Muscle of leg (tissue), 16 donors: ENCODE measurements at places on chromosomes 2 and 18.

GRCh38 chr2:190678444-190679162 lies 29.7 kb downstream of the NAB1 start:
- DNase-seq = peak; percentile 43

- DNase-seq = peak; percentile 86
These were observed 105.0 kb downstream of the COL6A3 start for GRCh38 chr2:237309011-237309410.

DNA sequence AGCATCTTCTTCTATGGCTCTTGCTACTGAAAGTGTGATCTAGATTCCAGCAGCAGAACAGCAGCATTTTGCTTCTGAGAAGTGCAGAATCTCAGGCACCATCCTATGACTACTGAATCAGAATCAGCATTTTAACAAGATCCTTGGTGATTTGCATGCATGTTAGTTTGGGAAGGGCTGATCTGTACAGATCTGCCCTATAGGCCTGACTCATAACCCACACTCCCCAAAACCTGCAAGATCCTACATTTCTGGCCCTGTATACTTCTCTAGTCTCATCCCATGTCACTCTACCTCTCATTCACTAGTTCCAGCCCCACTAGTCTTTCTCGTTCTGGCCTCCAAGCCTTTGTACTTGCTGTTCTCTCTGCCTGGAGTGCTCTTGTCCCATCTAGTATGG lies 15.7 kb upstream of the DARS1 start:
- DNase-seq = no peak

DNA sequence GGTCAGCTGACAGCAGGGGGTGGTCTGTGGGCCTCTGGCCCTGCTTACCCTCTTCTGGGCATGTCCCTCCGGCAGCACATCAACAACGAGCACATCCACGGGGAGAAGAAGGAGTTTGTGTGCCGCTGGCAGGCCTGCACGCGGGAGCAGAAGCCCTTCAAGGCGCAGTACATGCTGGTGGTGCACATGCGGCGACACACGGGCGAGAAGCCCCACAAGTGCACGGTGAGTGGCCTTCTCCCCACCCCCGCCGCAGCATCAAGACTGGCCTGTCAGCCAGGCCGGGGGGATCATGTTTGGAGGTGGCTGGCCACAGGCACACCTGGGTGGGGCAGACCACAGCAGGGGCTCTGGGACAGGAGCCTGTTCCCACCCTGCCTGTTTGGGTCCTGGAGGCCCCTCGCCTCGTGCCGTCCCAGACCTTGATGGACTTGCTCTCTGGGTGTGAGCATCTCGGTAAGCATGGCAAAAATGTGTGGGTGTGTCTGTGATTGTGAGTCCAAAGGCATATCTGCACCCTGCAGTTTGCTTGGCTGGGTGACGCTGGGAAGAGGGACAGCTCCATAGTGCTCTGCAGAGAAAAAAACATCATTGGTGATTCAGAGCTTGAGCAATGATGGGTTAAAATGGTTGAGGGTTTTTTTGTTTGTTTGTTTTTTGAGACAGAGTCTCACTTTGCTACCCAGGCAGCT lies 242.8 kb downstream of the GLI2 start:
- DNase-seq = no peak

GRCh38 chr2:64462171-64462570 lies 8.2 kb downstream of the LGALSL start:
- DNase-seq = no peak

- DNase-seq = no peak
These were observed 135.9 kb upstream of the ID2 start for GRCh38 chr2:8545695-8546611.

DNA sequence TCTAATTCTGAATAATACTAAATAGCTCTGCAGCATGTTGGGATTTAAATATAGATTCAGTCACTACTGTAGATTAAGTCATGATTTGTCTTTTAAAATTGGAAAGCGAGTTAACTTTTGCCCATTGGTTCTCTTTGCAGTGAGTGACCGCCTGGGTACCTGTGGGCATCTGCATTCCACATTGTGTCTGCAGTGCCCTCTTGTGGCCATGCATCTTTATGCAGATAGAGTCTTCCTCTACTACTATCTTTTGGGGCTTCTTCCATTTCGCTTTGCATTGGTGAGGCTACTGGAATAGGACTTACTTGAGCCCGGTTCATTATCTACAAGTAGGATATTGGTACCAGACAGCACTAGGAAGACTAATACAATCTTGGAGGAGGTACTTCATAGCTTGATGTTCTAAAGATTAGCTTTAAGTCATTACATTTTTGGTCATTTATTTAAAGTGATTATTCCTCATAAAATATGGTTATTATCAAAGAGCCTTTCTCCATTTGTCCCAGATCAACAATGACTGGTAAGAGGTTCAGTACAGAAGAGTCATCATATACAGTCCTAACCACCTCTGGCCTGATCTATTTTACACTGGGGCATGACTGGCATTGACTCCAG lies 203.0 kb downstream of the SOCS6 start:
- DNase-seq = peak; percentile 16

GRCh38 chr18:5197032-5197434 lies at the start of gene AKAIN1:
AKAIN1 (minus strand) TSS chr18:5197257; CDS start chr18:5197053, 204 bp downstream.
- DNase-seq = peak; percentile 64

DNA sequence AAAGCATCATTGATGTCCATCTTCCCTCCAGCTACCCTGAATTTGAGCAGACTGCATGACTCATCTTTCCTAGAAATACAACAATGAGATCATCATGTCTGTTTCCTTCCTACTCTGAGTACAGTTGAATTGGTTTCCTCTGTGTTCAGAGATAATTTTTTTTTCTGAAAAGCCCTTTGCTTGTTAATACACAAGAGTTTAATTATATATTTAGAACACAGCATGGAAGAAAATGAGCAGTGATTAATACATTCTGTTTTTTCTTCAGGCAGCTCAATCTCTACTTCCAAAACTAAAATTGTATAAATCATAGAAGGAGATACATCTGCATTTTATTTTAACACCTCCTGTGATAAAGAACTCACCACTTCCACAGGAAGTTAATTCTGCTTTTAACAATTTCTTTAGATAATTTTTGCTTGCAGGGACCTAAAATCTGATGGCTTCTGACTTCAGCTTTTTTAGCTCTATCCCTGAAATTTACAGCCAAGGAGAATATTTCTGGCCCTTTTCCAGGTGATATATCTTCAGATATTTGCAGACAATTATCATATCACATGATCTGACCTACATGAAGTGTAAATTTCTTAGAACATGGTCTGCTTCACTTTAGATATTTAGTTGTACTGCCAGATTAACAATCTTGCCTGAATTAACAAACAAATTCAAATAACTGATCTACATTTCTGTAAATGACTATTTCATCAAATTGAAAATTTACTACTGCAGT lies 249.0 kb downstream of the TRIB2 start:
- DNase-seq = peak; percentile 89

DNA sequence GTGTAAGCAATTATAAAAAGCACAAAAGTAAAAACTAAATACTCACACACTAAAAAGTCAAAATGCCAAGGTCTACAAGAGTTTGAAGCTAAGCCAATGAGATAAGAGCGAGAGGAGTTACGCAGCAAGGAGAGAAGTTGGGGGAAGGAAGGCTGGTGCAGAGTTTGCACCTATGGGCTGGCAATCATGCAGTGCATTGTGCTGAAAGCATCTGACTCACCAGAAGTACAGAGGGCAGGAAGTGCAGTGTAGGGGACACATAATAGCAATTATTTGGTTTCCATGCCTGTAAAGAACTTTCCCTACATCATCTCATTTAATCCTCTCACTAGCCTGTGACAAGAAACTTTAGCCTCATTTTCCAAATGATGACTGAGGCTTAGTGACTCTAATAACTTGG lies 142.7 kb upstream of the KYNU start:
- no peak for DNase-seq

- DNase-seq = no peak
These were observed 723 bp upstream of the SLC30A3 start for GRCh38 chr2:27263287-27264252.

DNA sequence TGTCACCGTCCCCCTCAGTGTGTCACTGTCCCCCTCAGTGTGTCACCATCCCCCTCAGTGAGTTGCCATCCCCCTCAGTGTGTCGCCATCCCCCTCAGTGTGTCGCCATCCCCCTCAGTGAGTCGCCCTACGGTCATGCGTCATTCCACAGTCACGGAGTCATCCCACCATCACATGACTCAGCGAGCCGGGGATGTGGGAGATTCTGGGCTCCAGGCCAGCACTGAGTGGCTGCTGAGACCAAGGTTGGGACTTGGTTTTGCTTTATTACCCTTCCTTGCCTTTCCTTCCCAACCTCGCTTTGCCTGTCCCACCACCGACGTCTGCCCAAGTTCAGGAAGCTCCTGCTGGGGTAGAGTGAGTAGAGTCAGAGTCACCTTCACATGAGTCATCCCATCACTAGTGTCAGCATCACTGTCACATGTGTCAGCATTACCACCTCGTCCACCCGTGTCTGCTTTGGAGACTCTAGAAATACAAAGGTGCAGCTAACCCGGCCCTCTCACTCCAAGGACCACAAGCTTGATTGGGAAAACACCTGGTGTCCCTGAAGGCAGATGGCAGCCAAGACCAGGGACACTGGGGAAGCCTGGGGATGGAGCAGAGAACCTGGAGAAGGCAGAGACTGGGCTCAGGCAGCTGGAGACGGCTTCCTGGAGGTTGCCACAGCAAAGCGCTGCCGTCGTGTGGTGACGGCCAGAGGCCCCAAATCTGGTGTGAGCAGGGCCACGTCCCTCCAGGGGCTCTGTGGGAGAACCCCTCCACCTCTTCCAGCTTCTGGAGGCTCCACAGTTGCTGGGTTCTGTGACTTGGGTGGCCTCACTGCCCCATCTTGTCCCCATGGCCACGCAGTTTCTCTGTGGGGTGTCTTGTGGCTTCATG lies 485.2 kb upstream of the SALL3 start:
- no peak for DNase-seq

- DNase-seq = no peak
These were observed 2.3 kb downstream of the HOXD8 start for GRCh38 chr2:176131848-176132158.

DNA sequence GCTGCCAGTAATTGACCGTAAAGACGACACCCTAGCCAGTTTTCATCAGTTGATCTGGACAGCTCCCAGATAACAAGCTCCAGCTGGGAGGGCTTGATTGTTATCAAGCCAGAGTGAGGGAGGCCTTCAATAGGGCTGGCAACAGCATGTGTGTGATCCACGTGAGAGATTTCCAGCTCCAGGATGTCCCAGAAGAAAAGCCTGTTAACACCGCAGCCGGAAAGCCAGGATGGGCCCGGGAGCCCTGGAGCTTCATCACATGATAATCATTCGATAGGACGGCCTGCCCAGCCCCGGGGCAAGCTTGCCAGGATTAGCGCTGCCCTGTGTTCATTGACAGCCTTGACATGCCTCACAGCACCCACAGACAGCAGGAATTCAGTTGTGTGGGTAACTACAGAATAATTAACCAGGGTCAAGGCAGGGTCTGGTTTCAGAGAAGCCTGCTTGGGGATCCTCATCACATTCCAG lies 182.5 kb downstream of the C1D start:
- DNase-seq = peak; percentile 26

DNA sequence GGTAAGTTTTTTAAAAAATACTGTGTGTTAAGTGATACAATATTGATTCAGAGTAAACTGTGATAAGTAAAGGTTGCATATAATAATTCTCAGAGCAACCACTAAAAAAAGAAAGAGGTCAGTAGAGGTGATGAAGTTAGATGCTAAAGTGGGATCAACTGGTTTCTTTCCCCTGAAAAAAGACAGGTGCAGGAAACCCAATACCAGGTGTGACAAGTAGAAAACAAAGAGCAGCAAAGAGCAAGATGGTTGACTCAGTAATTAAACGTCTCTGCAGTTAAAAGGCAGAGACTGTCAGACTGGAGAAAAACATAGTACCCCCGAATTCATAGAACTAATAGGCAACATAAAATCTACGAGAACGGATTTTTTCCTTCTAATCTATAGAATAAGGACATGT lies 128.3 kb downstream of the ATP9B start:
- no peak for DNase-seq

GRCh38 chr18:12003894-12004293 lies 22.6 kb downstream of the IMPA2 start:
- DNase-seq = no peak

- DNase-seq = no peak
These were observed 593.3 kb upstream of the SYT4 start for GRCh38 chr18:43870626-43871025.

DNA sequence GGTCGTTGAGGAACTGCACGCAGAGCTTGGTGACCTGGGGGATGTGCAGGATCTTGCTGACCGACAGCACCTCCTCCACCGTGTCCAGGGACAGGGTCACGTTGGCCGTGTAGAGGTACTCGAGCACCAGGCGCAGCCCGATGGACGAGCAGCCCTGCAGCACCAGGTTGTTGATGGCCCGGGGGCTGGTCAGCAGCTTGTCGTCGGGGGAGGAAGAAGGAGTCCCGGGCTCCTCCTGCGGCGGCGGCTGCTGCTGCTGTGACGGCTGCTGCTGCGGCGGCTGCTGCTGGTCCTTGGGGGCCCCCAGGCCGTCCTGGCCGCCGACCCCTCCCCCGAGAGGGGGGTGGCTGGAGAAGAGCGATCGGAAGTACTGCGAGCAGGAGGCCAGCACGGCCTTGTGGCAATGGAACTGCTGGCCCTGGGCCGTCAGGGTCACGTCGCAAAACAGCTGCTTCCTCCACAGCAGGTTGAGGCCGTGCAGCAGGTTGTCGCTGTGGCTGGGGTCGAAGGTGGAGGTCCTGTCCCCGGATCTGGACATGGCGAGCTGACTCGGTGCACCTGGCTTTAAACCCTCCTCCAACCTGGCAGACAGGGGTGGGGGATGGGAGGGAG lies 2.7 kb downstream of the KLHL14 start:
- DNase-seq = no peak

DNA sequence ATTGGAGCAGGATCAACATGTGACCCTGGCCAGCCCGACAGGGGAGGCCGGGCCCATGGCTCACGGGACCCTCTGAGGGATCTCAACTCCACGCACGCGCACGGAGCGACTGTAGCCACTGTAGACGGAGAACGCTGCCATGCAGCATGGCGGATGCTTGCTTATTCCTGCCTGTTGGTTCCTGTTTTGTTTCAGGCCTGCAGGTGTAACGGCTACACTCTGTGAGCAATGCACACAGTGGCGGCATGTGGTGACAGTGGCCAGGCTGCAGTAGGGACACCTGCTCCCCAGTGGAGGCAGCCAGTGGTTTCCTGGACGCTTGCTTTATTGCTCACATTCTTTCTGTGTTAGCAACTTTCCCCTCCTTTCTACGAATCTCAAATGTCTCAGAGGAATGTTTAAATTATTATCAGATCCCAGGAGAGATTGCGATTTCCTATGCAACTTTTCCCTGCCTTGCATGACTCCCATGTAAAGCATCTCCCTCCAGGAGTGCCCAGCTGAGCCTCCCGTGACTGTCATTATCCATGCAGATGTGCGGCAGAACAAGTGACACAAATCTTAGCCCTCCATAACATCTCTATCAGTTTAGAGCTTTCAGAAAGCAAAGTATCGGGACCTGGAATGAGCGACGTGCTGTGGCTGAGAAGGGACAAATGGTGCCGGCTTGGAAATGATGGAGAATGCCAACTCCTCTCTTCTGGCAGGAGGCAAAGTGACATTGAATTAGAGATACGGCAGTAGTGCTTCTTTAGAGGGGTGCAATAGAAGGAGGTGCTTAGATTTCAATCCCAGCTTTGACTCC lies 209.7 kb downstream of the ASB1 start:
- DNase-seq = peak; percentile 21
